ENCODE measurements at places on chromosomes 4 and X.
A peak's percentile ranks its signal among the peaks of the same experiment; 100 is the strongest.

DNA sequence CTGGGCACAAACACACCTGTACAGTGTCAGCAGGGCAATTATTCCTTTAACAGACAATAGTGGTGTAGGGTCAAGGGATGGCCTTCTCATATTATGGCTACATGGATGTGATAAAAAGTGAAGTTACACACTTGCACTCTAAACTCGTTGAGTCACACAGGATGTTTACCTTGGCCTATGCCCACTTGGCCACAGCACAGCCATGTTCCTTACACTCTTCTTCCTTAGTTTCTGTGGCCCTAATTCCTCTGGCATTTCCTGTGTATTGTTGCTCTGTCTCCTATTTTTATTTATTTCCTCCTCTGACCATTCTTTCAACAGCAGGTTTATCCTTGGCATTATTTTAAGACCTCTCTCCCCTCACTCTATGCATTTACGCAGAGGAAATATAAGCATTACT lies 86.8 kb upstream of the NPFFR2 start:
- no peak for DNase-seq

GRCh38 chrX:74408304-74408703 lies 13.0 kb upstream of the SLC16A2 start:
- no peak for DNase-seq

DNA sequence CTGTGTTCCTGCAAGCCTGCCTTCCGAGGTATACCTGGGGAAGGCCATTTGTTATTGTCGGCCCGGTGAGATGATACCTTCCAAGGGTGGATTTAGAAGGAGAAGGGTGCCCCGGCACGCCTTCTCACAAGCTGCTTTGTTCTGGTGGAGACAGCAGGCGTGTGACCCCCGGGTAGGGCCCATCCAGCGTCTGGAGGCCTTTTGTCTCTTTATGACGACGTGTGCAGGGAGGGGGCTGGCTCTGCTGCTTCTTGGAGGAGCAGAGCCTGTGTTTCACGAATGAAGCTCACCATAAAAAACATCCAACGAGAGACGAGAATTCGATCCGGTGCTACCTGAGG lies 45.3 kb downstream of the SHOX start:
- DNase-seq = no peak

- no peak for DNase-seq
These were observed 38.3 kb upstream of the MMAA start for GRCh38 chr4:145580906-145581305.

DNA sequence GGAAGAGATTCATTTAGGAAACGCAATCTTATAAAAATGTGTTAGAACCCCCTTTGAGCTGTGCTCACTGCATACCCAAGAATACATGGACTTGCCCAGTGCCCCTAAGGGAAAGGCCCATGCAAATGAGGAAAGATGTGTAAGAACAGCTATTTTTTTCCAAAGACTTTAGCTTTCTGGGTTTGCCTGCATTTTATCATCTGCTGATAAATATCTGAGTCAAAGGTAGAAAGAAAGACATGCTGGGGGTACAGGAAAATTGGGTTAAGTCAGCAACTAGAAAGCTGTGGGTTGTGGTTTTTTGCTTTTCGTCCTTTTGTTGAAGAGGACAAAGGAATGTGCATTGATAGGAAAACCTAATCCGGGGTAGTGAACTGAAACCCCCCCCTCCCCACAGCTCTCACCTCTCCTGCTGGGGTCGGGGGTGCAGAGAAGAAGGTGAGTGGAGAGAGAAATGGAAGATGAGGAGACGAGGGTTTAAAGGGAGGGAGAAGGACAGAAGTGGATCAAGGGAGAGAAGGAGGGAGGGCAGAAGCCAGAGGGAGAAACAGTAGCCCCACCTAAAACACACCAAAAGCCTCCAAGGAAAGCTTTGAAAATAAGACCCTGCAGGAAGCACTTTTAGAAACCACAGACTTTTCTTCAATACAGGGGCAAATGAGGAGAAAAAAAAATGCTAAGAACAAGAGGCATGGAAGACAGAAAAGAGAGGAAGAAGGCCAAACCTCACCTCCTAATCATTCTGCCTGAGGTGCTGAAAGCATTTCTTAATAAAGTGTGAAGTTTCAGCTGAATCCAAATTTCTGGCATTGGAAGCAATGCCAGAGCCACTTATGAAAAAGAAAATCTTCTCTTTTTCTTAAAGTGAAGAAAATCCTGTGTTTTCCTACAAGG lies 49.3 kb downstream of the KDR start:
- DNase-seq = no peak

DNA sequence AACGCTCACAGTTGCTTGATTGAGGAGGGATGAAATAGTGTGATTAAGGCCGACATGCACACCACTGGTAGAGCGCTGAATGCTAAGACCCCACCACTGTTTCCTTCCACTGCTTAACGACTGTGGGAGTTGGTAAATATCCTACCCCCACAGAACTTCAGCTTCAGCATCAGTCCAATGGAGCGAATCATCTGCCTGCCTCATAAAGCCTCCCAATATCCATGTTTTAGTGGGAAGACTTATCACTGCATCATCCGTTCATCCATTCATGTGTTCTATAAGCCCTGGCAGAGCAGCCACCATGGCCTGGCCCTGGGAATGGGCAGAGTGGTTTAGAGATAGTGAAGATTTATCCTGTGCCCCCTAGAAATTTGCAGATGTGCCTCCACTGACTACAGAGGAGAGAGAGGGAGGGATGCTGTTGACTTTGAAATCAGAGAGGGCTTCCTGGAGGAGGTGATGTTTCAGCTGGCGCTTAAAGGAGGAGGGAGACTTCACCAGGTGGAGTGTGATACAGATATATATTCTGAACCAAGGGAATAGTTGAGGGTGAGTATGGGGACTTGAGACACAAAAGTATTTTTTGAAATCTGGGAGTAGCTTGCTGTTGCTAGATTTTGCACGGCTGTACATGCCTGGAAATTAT lies 71.9 kb upstream of the STX18 start:
- peak; percentile 10 for DNase-seq

All from stimulated activated naive CD4-positive, alpha-beta T cell treated with Interleukin-2 at 50 U/mL for 16 hours (primary cell).